ENCODE measurements at places on chromosomes 1 and 21. TPM values are rescaled to one million over a fixed set of nuclear protein-coding genes. Genes with fewer than 3 reads are reported as not detected.

SFN gene
- 1,135 TPM for total RNA-seq

ACADM gene
- total RNA-seq: 24.4 TPM

PTPRU gene
- 46.3 TPM for total RNA-seq

AURKAIP1 gene
- total RNA-seq: 85.0 TPM

TRIM17 gene
- total RNA-seq: 6.7 TPM
